ENCODE measurements at places on chromosomes 3 and 15.
A peak's percentile ranks its signal among the peaks of the same experiment; 100 is the strongest.

- peak; percentile 43 for DNase-seq
Measured at GRCh38 chr15:71709808-71710418, 100.4 kb upstream of the NR2E3 start.

DNA sequence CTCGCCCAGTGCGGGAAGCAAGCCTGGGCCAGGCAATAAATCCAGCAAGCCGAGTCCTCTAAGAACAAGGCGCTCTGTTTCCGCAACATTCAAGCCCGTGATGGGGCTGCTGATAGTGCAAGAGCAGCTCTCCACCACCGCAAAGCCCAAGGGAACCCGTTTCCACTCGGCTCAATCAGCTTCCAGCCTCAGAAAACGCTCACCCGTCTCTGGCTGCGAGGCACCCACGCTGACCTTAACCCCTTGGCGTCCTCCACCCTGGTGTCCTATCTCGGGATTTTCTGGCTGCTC, 17.8 kb downstream of the SPATA12 start:
- no peak for DNase-seq

DNA sequence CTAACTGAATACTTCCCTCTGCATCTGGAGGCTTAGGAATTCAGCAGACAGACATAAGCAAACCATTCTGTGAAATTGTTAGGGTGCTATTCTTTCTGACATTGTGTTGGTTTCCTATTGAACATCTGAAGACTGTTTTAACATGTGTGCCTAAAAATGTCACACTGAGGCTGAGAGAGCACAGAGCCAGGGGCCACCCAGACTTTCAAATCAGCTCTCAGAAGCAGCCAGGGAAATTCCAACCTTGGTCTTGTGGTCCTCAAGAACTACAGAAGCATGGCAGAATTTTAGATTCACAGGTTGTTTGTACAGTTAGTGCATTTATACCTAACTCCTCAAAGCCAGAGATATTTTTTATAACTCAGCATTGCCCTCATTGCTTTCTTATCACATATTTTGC, 929.2 kb upstream of the CFAP20DC start:
- DNase-seq = no peak

GRCh38 chr3:100370756-100371155, 30.1 kb downstream of the TOMM70 start:
- no peak for DNase-seq

- DNase-seq = no peak
Measured at GRCh38 chr3:135456108-135456790, 509.3 kb upstream of the PPP2R3A start.

GRCh38 chr15:91150502-91151160, 50.6 kb downstream of the SV2B start:
- no peak for DNase-seq

DNA sequence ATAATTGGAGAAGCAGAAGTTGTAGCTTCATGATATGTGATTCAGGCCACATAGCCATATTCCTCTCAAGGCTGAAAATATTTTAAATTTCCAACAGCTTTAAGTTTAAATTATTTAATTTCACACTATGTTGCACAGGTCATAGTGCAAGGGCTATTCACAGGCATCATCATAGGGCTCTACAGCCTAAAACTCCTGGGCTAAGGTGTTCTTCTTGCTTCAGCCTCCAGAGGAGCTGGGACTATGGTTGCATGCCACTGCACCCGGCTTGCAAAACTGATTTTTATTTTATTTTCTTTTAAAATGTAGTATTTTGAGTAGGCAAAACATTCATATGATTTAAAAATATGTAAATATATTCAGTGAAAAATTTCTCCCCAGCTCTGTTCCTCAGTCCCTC, 6.0 kb upstream of the CEP97 start:
- no peak for DNase-seq

DNA sequence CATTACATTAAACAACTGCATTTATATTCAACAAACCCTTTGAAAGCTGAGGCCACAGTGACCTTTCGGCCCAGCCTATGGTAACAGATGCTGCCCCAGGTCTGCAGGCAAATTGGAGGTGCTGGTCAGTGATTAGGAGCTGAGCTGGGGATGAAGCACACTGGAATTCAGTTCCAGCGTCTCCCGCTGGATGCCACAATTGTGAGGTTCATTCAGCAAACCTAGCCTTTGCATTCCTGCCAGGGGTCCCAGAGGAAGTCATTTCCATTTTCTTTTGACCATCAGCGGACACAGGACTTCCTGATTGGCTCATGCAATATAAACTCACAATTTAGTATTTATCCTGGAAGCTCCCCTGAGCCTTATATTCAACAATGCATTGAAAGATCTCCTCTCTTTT, 89.5 kb downstream of the IL20RB start:
- no peak for DNase-seq

GRCh38 chr15:76071806-76072205, 12.0 kb downstream of the TMEM266 start:
- DNase-seq = no peak

DNA sequence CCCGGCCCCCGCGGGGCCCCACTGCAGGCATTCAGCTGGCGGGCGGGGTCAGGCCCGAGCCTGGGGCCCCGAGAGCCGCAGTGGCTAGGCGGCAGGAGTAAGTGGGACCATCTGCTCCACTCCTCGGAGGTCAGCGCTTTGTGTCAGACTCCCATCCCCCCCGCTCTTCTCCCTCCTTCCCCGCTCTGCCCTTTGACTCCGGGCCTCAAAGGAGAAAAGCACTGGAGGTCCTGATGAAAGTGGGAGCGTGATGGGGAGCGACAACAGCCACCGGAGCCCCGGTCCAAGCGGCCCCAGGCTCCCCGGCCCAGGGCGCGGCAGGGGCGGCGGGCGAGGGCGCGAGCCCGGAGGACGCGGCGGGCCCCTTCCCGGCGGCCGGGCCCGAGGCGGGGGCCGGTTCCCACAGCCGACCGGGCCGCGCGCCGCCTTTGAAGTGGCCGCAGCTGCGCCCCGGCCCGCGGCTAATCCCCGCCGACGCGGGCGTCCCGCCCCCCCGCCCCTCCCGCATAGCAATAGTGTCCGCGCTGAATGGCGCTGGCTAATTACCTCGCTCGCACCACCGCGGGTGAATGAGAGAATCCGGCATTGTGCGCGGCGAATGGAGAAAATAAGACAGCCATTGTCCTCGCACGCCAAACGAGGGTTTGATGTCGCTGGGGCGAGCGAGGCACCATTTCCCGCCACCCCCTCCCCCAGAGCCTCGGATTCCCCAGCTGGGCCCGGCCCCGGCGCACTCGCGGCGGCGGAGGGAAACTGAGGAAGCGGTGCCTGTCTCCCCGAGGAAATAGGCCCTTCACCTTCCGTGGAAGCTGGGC, 22.4 kb downstream of the IGDCC3 start:
- DNase-seq = no peak

- no peak for DNase-seq
Measured at GRCh38 chr3:36455406-36455805, 75.1 kb downstream of the STAC start.

DNA sequence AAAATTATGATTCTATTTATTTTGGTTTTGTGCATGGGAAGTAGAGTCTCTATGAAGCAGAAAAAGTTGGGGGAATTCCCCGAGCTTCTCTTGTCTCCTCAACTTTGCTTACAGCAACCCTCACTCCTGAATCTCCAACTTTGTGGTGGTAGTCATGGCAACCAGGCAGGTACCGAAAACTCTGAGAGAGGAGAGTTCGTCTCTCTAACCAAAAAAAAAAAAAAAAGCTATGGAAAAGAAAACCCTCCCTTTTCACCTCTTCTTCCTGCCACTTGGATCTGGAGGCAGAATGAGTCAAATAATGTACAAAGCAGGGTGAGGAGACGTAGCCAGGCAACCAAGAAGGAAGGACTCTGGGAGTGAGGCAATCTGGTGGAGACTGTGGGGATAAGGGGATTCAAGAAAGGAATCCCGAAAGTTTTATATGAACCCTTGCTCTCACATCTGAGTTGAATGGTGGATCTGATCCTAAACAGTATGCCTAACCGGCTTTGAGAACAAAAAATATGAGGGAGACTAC, 108.1 kb downstream of the PLOD2 start:
- no peak for DNase-seq

DNA sequence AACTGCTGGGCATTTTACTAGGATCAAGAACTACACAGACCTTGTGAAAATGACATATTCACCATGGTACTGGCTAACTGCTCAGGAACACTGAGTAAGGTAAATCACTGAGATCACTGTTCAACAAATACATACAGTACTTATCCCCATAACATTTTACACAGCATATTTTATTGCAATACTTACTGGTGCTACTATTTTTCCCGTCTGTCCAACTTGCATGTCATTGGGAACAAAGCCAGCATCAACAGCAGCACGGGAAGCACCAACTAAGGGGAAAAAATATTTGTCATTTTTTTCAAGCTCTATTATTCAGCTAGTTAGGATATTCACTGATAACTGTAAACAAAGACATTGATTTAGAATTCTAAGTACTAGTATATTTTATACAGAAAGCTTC, 37.0 kb downstream of the ETFA start:
- no peak for DNase-seq

- no peak for DNase-seq
Measured at GRCh38 chr3:64242435-64242834, 17.2 kb upstream of the PRICKLE2 start.

DNA sequence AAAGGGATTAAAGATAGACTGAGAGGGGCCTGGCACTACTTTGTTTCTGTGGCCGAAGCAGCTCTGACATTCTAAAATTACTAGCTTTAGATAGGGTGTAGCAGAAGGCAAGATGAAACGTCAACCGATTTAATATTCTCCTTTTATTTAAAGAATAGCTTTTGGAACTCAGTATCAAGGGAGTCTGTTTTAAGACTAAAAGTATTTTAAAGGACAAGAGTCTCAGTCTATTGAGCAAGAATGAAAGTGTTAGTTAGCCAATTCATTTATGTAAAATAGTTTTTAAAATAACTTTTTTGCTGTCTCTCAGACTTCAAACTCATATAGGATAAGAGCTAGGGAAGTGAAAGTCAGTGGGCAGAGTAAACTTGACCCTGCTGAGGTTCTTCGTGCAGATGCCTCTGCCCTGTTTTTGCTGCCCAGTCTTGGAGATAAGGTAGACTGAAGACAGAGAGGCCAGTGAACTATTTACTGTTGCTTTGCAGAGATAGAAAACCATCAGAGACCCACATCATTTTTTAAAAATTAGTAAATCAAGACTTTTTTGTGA, 1090.9 kb downstream of the ROBO2 start:
- DNase-seq = no peak

DNA sequence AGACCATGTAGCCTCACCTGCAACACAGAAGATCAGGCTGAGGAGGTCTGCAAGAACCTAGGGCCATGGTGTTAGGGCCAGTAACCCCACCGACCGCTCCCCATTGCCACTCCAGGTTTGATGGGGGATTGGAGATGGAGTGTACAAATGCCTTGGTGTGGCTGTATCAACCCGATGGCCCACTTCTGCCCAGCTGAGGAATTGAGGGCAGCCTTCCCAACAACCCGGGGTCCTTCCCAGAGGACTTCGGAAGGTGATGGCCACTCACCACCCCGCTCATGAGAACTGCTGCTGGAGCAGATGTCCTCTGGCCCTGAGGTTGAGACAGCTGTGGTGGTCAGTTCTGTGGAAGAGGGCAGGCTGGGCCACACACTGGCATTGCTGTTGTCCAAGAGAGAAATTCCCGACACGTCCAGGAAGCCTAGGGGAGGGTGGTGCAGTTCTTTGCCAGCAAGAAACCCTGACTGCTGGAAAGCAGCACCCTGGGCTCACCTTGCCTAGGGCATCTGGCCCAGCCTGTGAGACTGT, 8.9 kb downstream of the GORASP1 start:
- DNase-seq = no peak

- DNase-seq = no peak
Measured at GRCh38 chr15:52016316-52016715, 2.7 kb upstream of the MAPK6 start.

DNA sequence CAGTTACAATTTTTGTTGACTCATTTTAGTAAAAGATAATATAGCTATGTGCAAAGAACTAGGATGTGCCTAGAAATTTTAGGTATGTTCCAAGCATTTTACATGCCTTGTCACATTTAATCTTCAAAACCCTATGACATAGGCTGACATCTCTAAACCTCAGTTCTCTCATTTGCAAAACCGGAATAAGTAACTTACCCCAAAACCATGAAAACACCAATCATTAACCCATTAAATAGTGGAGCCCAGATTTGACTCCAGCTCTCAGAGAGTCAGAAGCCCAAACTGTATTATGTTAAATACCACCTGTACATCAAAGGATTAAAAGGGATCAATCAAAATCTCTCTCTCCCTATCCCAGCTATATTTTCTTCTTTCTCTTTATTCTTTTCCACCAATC, 36.6 kb downstream of the GSK3B start:
- no peak for DNase-seq

- no peak for DNase-seq
Measured at GRCh38 chr15:29919380-29919881, 97.2 kb upstream of the TJP1 start.

DNA sequence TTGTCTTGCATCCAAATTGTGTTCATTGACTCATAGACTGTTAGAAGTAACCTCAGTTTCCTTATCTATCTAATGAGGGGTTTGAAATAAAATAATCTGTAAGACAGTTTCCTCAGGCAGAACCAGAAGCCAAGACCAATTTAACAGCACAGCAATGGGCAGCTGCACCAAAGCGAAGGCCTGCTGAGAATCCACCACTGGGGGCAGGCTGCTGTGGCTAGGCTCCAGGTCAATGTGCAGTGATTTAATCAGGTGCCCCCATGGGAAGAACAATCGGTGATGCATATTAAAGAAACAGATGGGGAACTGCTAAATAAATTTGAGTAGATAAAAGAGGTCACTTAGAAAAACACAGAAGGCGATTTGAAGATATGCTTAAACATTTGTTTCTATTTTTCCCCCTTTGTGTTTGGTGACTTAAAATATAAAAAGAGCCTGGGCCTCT, 28.0 kb upstream of the TMOD3 start:
- DNase-seq = no peak

GRCh38 chr3:180430896-180431295, 171.1 kb upstream of the TTC14 start:
- no peak for DNase-seq

DNA sequence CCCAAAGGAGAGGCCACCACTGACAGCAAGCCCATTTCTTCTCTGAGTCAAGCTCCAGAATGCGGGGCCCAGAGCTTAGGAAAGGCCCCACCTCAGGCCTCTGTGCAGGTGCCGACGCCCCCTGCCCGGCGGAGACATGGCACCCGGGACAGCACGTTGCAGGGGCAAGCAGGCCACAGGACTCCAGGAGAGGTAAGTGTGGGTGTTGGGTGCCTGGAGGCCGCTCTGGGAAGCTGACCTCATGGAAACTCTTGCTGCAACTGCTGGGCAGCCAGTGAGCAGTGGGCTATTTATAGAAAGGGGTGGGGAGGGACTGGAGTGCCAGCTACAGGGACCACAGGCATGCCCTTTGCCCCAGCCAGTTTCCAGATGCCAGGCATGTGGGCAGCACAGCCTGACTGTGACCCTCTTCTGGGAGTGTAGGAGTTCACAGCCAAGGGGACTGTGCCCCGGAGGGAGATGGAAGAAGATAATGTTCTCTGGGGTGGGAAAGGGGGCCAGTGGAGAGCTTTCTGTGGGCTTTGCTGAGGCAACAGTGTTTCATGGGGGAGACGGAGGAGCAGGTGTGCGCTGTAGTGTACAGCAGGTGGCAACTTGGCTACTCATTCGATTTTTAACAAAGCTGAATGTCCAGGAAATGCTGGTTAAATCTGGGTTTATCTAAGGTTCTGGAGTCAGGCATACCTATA, 23.7 kb downstream of the ALPK3 start:
- DNase-seq = peak; percentile 72

- no peak for DNase-seq
Measured at GRCh38 chr3:180421721-180422120, 180.2 kb upstream of the TTC14 start.

- no peak for DNase-seq
Measured at GRCh38 chr15:46732060-46732459, 985.2 kb upstream of the SEMA6D start.

All from RCC 7860 (cell line).